ENCODE measurements at places on chromosomes 1 and 21. TPM values are rescaled to one million over a fixed set of nuclear protein-coding genes. Genes with fewer than 3 reads are reported as not detected.

The TRIM63 gene
- 0.18 TPM for total RNA-seq

DNA sequence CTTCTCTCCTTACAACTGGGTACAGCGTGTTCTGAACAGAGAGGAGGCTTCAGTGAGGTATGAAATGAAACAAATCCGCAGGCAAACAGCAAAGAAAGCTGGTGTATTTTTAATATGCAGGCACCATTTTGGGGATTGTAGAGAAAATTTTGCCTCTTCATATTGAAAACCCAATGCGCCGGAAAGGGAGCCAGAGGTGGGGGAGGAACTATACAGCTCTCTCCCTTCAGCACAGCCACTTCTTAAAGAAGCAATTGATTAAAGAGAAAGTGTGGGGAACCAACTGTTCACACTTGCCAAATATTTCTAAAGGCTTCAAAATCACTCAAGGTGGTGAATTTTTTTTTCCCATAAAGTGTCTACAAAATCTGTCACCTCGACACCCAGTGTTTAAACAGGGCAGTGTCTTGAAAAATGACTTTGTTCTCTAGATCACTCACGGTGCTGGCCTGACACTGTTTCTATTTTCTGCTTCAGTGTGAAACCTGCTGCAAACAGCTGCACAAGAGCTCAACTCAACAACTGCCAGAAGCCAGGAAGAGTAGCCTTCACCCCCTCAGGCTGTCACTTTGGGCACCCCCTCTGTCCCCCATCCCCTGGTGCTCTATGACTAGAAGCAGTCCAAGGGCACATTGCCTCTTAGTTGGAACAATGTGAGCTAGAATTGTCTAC is 123.8 kb upstream of the CTTNBP2NL start:
- no peak for DNase-seq

- no peak for DNase-seq
These were observed 5.8 kb downstream of the TOR3A start for GRCh38 chr1:179087665-179088064.

GRCh38 chr1:235648954-235649367 is 623 bp downstream of the GNG4 start:
- no peak for DNase-seq

DNA sequence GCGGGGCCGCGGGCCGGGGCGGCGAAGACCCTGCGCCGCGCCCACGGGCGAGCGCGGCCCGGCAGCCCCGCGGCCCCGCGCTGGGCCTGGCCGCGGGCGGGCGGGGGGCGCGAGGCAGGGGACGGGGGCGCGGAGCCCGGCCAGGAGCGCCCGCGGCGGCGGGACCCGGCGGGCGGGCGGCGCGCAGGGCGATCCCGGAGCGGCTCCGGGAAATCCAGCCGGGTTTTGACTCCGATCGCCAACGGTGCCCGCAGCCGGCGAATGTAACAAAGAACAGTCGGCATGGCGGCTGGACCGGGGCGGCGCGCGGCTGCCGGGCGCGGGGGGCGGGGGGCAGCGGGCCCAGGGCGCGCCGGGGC is 334 bp downstream of the PRDM15 start:
- peak; percentile 90 for DNase-seq

DNA sequence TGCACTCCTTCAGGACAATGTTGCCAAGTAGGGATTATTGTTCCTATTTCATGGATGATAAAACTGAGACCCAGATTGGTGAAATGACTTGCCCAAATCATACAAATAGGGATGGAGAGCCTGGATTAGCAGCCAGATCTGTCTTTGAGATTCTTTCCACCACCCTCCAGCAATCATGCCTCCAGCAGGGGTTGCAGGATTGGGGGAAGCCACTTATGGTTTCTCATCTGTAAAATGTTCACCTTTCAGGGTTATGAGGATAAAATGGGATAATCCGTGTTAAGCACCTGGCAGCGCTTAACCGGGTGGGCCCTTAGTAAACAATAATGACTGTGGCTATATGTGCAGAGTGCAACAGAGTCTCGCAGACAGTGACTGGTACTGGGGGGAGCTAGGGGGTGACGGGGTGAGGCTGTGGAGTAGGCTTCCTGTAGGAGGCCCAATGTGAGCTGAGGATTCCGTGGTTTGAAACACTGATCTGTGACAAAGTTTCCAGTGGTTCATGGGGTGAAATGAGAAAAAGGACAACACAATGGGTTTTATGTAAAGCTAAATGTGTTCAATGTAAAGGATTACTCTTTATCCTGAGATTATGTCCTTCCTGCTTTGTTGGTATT is 33.7 kb upstream of the FOXO6 start:
- no peak for DNase-seq

The RUNX3 gene
- total RNA-seq, result 2.0 TPM

- DNase-seq, result no peak
These were observed 154.3 kb downstream of the IGSF21 start for GRCh38 chr1:18261891-18262290.

DNA sequence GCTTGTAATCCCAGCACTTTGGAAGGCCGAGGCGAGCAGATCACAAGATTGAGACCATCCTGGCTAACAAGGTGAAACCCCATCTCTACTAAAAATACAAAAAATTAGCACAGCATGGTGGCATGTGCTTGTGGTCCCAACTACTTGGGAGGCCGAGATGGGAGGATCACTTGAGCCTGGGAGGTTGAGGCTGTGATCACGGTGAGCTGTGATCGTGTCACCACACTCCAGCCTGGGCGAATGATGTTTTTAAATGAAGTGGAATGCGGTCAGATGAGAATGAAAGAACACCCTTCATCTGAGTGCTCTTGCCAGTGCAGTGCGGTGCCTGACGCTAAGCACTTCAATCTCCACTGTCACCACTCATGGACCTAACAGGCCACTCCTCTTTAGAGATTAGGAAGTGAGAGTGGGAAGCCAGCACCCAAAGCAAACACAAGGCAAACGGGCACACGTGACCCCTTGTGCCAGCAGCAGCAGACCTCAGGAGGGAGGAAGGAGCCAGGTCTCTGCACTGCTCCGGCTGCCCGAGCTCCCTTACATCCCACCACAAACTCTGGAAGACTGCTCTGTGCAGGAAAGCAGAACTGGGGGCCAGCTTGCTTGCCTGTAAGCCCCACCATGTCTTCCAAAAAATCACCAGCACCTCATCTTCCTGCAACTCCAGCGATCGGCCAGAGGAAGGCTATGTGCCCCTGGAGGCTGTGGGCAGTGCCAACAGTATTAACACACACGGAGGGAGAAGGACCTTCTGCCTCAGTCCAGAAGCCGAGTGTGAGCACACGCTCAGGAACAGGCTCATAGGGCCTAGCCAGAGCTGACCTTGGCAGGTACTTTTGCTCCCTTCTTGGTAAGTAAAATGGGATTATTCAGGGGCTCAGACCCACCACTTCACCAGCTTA is 9.7 kb downstream of the CTNNBIP1 start:
- peak; percentile 67 for DNase-seq

The LAD1 gene
- 0.76 TPM for total RNA-seq

DNA sequence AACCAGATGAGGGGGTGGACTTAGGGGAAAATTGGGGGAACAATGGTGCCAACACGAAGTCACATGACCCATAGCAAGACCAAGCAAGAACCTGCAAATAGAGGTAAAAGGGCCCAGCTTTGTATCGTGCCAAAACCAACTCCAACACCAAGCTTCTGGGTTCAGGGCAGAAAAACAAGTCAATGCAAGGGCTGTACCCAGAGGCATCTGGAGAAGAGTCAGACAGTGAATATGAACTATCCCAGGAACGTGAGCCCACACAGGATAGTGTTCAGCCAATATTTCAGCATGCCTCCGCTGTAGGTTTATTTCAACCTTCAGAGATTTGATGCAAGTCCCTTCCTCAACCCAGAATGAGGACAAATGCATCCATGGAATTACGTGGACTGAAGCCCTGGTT is 15.0 kb upstream of the ZMYM6 start:
- no peak for DNase-seq
